ENCODE measurements at places on chromosomes 5 and 9.

DNA sequence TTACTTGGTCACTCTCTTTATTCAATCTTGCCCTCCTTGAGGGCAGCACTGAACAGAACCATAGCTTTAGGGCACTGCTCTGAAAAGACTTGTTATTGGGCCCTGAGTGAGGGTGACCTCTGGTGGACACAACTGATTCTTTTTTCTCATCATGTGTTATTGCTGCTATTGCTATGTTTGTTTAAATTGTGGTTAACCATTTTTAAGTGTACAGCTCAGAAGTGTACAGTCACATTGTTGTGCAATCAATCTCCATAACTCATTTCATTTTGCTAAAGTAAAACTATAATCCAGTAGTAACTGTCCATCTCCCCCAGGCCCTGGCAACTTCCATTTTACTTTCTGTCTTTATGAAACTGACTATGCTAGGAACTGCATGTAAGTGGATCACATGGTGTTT is 351.1 kb upstream of the RIOK2 start:
- peak; percentile 19 for DNase-seq

DNA sequence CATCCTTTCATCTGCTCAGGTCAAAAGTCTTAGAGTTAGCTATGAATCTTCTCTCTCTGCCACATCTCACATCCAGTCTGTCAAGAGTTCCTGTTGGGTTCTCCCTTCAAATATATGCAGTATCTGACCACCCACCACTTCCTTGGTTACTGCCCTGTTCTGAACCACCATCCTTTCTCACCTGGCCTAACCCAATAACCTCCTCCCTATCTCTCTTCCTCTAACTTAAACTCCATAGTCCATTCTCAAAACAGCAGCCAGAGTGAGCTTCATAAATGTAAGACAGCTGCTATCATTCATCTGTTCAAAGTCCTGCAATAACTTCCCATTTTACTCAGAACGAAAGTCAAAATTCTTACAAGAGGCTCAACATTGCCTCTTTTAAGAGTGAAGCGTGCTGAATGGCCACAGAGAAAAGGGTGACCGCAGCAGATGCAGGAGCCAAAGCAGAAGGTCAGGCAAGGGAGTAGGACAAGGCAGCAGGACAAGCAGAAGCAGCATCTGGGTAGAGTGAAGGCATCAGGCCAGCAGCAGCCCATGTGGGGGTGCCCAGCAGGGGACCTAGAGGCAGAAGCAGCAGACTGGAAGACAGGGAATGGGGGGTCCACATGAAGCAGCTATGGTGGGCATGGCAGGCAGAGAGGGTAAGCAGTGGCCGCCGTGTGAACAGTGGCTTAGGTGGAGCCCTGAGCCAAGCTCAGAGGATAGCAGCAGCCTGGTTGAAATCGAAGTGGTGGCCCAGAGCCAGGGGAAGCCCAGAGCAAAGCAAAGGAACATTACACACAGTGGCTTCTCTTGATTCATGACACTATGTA is 39.3 kb upstream of the CDC42SE2 start:
- no peak for DNase-seq

- DNase-seq, result no peak
These were observed 462.5 kb upstream of the TYRP1 start for GRCh38 chr9:12230708-12231107.

- DNase-seq, result no peak
These were observed 7.8 kb downstream of the RAPGEF1 start for GRCh38 chr9:131732061-131732526.

DNA sequence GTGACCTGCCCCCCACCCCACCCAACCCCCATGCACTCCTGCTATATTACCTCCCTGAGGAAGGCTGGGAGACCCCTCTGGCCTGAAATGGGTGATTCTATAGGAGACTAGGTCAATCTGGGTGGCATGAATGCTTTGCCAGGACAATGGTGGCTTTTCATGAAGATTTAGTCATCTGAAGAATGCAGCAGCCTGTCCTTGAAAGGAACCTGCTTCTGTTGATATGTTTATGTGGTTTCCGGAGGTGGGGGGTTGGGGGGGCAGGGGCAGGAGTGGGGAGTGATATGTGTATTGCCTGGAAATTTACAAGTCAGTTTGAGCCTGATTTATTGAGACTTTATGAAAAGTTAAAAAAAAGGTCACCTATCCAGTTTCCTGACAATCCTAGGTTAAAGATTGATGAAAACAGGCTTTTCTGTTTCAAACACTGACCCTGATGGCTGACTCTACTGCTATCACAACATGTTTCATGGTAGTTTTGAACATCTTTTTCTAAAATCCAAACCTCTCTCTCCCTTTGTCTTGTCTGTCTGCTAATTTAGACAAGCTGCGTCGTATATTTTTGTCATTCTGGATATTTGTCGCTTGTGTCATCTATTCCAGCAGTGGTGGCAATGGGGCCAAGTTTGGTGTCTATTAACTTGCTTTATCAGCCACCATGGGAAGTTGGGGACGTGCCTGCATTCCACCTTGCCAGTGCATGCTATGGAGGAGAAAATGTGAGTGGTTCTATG is 153.7 kb upstream of the EGFLAM start:
- DNase-seq, result no peak

- DNase-seq, result no peak
These were observed 70.2 kb upstream of the STXBP1 start for GRCh38 chr9:127541865-127542264.
